ENCODE measurements at places on chromosomes 3 and 15.

- DNase-seq, result no peak
Measured at GRCh38 chr3:72370947-72371346, 477.3 kb downstream of the SHQ1 start.

- DNase-seq, result no peak
Measured at GRCh38 chr3:138440596-138440995, 6.2 kb downstream of the ESYT3 start.

DNA sequence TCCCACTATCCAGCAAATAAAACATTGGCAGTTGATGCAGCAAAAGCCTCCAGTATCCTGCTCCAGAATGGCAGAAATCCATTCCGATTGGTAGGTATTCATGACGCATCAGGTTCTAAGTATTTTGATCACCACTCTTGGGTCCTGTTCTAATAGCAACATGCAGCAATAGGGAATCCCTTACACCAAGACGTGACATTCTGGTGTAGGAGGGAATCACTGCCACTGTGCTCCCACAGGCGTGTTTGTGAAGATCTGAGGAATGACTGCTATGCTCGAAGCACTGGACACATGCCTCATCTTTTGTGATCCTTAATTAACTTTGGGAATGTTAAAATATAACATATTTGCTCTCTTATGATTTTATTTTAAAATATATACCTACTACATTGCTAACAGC, 552.9 kb downstream of the MECOM start:
- DNase-seq, result no peak

GRCh38 chr3:5576277-5577011, 388.9 kb downstream of the EDEM1 start:
- no peak for DNase-seq

DNA sequence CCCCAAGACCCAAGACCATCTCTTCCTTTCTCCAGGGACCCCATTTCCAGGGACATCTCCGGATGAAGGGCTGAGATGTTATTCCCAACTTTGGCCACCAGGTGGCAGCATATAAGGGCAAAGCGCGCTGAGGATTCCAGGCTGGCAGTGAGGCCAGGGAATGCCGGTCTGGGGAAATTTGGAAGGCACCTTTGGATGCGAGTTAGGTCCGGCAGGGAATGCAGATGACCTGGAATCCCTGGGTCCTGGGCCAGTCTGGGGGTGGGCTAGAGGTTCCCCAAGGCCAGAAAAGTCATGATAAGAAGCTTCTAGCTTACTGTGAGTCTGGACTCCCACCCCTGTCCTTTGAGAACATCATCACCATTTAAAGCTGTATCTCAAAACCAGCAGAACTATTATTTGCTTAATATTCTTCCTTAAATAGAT, 1.6 kb upstream of the CHST13 start:
- DNase-seq, result peak; percentile 20

All from activated CD4-positive, alpha-beta T cell treated with anti-CD3 and anti-CD28 coated beads for 4 hours (primary cell).